Activated CD4-positive, alpha-beta T cell treated with anti-CD3 and anti-CD28 coated beads, Interleukin-2, Interleukin-6, amounts not matched to agents 100 ng/mL and 50 ng/mL, durations not matched to agents 16 hours and 8 hours (primary cell): ENCODE measurements at places on chromosomes 5 and 9.

DNA sequence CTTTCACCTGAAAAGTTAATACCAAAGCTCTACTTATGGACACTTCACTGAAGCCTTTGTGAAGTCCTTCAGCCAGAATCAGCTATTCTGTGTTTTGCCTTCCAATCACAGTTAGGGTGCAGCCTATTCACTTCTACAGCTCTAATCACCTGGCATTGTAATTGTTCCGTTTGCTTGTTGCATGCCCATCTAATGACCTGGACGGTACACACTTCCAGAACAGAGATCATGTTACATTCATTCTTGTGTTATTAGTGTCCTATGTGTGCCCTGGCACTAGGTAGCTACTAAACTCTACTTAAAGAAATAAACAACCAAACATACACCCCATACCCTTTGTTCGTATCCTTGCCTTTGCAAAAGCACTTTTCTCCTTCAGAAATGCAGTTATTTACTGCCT is 1162.9 kb upstream of the WWC1 start:
- DNase-seq = no peak

DNA sequence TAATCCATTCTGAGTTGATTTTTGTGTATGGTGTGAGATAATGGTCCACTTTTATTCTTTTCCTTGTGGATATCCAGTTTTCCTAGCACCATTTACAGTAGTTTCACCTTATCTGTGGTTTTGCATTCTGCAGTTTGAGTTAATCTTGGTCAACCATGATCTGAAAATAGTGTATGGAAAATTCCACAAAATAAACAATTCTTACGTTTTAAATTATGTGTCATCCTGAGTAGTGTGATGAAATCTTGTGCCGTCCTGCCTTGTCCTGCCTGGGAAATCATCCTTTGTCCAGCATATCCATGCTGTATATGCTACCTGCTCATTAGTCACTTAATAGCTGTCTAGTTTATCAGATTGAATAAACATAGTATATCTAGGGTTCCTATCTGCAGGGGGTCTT is 42.1 kb downstream of the CDC42SE2 start:
- DNase-seq = no peak

DNA sequence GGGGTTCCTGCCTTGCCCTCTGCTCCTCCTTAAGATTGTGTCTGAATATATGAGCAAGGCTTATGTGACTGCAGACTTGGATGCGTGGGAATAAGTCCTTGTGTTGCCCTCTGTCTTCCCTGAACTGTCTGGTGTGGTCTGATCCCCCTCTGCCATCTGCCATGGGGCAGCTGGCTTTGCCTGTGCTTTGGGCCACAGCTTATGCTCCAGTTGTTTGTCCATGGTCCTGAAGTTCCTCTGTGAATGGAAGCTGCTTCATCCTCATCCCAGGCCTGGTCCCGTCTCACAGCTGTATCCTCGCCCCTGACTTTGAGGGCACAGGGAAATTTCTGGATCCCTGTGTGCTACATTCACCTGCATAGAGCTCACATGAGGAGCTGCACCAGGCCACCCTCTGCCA is 14.7 kb downstream of the IL31RA start:
- no peak for DNase-seq

DNA sequence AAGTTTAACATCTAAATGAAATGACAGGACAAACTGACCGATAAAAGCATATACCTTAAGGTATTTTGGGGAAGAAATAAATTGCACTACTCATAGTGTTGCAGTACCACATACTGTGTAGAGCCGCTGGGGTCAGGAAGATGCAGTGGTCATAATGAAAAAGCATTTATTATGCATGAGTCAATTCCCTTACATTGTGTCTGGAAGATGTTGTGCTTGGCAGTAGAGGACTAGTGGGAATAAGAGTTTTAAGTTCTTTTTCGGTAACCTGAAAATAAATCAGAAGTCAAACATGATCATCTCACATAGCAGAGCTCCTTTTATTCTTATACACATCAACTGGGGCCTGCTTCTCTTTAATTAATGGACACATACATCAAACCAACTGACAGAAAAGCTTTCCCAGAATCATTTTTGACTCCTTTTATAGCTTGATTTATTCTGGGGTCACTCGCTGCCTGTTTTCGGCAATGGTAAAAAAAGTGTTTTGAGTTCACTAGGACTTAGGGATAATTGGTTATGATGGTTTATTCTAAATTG is 262.5 kb upstream of the CHD1 start:
- no peak for DNase-seq

- no peak for DNase-seq
Observed at GRCh38 chr5:19837536-19838174, 150.3 kb downstream of the CDH18 start.

DNA sequence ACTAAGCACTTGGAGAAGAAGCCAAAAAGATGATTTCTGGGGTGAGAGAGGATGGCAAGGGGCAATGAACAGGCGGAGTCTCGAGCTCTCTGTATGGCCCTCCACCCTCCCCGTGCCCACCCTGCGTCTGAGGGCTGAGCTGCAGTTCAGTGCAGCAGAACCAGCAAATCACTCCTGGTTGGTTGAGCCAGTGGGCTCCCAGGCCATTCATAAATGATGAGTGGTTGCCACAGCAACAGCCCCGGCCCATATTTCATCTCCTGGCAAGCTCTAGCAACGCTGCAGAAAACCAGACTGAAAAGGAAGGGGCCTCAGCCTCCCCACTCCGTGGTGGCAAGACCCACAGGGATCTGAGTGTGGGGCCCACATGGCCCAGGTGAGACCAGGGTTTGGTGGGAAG is 93.8 kb upstream of the PPP1R26 start:
- no peak for DNase-seq
